Ovary (tissue), 10 donors: ENCODE measurements at places on chromosomes 1 and 21. TPM values are rescaled to one million over a fixed set of nuclear protein-coding genes. Genes with fewer than 3 reads are reported as not detected.

The DTL gene
- polyA plus RNA-seq = 1.5 TPM

- no peak for DNase-seq
Measured at GRCh38 chr1:91777630-91778300, 108.2 kb downstream of the TGFBR3 start.

GRCh38 chr1:182713939-182714338 is 29.6 kb upstream of the RGS8 start:
- DNase-seq = no peak

DNA sequence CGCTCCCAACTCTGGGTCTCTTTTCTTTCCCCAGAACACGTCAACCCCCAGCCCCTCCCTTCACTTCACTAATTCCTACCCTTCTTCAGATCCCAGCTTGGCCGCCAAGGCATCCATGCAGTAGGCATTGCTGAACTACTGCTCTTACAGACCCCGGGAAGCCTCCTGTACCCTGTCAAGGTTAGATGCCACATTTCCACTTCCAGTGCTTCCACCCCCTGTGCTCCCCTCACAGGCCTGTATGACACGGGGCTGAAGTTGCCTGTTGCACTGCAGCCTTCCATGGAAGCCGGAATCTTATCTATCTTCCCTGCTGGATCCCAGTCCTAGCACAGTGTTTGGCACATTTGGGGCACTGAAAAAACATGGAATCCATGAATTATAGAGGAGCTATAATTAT is 99.0 kb upstream of the SOD1 start:
- no peak for DNase-seq

- DNase-seq = peak; percentile 1
Measured at GRCh38 chr1:211648980-211649934, 26.2 kb downstream of the NEK2 start.
